ENCODE measurements at places on chromosomes 12 and 14.
A peak's percentile ranks its signal among the peaks of the same experiment; 100 is the strongest.

- no peak for DNase-seq
Measured at GRCh38 chr12:112466011-112466422, 47.3 kb downstream of the PTPN11 start.

DNA sequence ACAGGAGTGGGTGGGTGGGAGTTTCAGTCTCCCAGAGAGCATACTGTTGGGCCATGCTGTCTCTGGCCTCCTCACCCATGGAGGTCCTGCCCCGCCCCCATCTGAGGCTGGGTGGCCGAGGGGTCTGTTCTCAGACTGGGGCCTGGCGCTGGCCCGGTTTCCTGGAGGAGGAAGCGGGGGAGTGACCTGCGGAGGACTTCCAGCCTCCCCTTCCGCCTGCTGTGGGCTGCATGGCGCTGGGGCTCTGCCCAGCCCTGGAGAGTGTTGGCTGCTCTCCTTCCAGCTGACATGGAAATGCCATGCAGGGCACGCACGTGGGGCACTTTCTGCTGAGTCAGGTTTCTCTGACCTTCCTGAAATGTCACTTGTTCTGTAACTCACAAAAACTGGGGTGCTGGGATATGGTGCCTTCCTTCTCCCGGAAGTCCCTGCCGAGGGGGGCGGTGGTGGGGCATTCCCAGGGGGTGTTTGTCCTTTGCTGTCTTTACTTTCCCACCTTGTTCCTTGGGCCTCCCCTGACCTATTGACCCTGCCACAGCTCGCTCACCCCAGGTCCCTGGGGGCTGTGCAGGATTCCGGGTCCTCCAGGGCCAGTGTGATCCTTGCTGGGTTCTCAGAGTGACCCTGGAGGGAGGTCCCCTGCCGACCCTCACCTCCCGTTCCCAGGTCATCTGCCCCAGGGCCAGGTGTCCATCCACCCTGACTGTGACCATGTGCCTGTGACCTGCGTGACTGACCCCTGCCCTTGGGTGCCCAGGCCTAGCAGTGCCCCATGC lies 23.6 kb downstream of the PACS2 start:
- DNase-seq, result no peak

DNA sequence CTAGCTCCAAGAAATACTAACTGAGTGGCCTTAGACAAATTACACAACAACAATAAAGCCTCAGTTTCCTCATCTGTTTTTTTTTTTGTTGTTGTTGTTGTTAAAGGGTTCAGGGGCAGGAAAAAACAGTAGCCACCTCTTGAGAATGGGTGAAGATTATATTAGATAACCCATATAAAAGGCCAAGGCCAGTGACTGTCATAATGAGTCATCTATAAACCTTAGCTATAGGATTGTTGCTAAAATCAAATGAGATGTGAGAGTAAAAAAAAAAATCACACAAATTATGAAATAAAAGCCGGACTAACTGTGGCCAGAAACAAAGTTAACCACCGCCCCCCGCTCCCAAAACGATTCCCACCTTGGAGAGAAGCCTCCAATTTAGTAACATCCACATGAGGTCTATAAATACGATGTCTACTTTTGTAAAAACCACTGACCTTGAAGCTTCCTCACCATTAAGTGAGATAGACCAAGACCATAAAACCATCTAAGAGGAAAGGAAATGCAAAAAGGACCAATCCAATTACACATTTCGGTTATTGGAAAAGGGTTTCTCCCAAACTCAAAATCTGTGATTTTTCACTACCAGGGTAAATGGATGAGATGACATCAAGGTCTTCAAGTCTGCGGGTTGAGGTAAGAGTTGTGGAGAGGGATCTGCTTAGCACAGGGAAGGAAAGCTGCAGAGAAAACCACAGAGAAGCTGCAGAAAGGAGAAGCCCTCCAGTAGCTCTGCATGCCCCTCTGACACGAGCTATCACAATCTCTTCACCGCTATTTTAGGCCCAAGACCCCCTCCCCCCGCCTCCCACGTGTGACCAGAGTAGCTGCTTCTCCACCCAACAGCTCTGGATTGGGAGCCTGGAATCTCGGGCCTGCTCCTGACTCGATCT lies 1.0 kb downstream of the NAA25 start:
- DNase-seq, result no peak

- no peak for DNase-seq
Measured at GRCh38 chr12:50828886-50829285, 13.8 kb upstream of the TMPRSS12 start.

GRCh38 chr14:102629808-102630350 lies 37.4 kb downstream of the RCOR1 start:
- DNase-seq, result no peak

DNA sequence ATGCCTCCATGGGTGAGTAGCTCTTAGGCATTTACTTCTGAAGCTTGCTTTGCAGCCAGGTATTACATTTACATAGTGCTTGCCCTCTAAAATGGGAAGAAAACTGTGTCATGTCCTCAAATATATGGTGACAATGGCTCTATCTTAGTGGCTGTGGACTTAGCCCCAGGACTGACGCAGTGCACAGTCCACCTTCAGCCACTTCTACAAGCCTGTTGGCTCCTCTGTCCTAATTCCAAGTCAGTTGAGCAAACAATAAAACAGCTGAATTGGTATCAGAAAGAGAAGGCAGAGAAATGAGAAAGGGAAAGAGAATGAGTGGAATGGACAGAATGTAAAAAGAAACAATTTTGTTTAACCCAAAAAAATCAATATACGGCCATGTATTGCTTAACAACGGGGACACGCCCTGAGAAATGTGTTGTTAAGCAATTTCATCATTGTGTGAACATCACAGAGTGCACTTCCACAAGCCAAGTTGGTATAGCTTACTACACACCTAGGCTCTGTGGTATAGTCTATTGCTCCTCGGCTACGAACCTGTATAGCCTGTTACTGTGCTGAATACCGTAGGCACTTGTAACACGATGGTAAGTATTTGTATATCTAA lies 93.5 kb downstream of the GRIN2B start:
- no peak for DNase-seq

DNA sequence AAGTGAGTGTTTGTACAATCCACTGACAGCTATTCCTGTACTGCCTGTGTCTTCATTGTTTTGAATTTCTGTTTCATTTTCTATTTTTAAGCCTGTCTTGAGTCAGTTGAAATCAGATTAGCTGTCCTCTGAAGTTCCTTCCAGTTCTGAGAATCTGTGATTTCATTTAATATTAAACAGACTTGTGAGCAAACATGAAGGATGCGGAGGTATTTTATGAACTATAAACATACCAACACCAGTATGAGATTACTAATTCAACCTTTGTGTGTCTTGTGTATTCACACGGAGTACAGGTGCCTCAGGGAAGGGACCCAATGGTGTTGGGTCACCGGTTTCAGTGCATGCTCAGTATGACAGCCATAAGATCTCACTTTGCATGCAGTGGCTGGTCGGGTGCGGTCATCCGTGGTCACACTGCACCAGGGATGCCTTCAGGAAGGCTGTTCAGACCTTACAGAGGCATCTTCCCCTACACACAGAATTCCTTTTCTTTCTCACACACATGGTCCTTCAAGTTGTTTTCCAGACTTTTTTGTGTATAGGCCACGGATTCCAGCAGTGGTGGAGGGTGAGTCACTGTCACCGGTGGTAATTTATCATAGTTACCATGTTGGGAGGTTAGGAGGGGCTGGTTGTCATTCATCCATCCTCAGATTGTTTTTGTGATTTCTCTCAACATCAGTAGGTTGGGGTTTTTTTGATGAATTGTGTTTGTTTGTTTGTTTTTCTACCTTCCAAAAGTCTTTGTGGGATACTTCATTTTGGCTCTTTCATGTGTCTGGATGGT lies 103.0 kb upstream of the SFSWAP start:
- DNase-seq, result no peak

DNA sequence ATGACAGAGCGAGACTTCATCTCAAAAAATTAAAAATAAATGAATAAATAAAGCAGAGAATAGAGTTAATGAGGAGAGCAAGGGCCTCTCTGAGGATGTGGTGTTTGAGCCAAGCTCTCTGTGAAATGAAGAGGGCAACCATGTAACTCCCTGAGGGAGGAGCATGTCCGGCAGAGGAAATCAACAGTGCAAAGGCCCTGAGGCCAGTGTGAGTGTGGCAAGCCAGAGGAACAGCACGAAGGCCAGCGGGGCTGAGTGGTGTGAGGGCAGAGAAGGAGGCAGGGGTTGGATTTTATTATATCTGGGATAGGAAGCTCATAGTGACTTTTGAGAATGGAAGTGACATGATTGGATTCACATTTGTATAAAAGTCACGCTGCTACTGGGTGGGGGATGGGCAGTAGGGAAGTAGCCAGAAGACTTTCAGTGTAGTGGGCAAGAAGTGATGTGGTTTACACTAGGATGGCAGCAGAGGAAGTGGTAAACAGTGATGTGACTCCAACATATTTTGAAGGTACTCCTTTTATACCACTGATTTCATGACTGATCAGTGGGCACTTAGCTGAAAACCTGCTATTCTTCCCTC lies 10.3 kb upstream of the LRP1-AS start:
- DNase-seq, result no peak

GRCh38 chr14:100523843-100524169 lies 63.4 kb downstream of the BEGAIN start:
- DNase-seq, result no peak

GRCh38 chr12:105466901-105467598 lies 136.6 kb downstream of the C12orf75 start:
- no peak for DNase-seq

- DNase-seq, result no peak
Measured at GRCh38 chr14:100762089-100762515, 35.4 kb downstream of the DLK1 start.

DNA sequence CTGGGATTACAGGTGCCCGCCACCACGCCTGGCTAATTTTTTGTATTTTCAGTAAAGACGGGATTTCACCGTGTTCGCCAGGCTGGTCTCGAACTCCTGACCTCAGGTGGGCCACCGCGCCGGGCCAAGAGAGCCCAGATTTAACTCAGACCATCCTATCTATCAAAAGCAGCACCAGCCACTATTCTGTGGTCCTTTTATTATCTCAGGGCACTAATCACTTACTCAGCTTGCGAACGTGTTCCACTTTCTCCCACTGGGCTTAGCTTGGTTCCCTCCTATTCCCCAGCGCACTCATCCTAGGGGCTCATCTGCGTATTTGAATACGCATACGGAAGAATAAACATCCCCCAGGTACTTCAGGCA lies 16.2 kb upstream of the AACS start:
- no peak for DNase-seq

DNA sequence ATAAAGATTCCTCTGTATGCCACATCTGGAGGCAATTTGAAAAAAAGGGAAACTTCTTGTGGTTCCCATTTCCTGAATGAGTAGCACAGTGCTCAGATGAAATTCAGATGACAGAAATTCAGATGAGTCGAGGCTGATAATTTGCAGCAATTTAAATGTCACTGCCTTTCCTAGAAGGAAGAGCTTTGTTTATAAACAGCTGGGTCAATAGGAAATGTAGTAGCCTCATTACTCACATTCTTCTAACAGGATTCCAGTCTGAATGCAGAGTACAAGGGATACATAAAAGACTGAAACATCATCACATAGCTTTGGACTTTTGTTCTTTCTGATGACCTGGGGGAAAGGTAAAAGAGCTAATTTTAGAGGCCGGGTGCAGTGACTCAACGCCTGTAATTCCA lies 11.3 kb upstream of the DACT1 start:
- DNase-seq, result no peak

DNA sequence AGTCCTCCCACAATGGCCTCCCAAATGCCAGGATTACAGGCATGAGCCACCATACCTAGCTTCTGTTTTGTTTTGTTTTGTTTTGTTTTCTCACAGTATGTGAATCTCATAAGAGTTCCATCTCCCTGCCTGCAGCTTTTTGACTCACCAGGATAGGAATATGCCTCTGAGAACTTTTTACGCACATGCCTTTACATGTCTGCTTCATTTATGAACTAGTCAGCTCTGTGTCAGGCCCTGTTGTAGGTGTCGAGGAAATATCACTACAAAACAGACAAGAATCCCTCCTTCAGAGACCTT lies 89.0 kb downstream of the BORCS5 start:
- no peak for DNase-seq

GRCh38 chr12:109435428-109436187 lies 41.5 kb downstream of the KCTD10 start:
- DNase-seq, result no peak

DNA sequence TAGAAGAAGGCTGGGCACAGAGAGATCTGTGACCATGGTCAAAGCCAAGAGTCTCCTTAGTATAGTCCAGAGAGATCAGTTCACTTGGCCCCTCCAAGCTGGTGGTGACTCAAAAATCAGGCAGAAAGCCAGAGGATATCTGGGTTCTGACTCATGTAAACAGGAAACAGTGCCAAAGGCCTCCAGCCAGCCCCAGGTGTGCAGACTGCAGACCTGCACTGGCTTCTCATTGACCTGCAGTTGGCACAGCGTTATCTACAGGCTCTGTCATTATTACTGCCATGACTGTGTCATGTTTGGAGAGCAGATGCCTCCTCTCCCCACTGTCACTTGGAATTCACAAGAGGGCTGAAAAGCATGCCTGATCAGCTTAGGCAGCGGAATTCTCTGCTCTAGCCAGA lies 295.7 kb upstream of the PRKD1 start:
- DNase-seq, result peak; percentile 70

GRCh38 chr14:81162941-81163340 lies 57.8 kb downstream of the GTF2A1 start:
- DNase-seq, result no peak

GRCh38 chr14:105987563-105987962 lies 461.2 kb downstream of the TMEM121 start:
- DNase-seq, result no peak

- no peak for DNase-seq
Measured at GRCh38 chr12:22982635-22983034, 357.7 kb downstream of the ETNK1 start.

- no peak for DNase-seq
Measured at GRCh38 chr14:22769369-22769768, 2.9 kb downstream of the OXA1L start.

DNA sequence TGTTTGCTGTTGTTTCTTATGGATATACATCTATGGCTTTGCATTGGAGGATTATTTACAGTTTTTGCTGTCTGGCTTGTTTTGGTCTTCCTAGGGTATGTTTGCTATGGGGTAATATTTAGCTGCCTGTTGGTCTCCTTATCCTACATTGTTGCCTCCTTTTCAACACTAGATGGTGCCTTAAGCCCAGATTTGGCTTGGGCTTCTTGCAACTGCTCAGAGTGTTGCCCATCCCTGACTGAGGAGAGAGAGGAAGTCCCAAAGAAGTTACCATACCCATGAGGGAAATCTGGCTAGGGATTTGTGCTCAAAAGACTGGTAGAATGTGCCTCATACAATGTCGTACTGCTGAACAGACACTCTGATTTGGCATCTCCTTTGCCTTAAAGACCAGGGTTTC lies 94.6 kb upstream of the MUCL1 start:
- no peak for DNase-seq

- DNase-seq, result no peak
Measured at GRCh38 chr12:120798696-120799095, 73.1 kb downstream of the ACADS start.

GRCh38 chr12:130337488-130338303 lies at the start of gene PIWIL1:
TSS of gene PIWIL1 (plus strand) at chr12:130337887. CDS start at chr12:130342592, 4,705 bp downstream.
- no peak for DNase-seq

- DNase-seq, result no peak
Measured at GRCh38 chr12:131785763-131786330, 42.3 kb upstream of the MMP17 start.

All from T1000 (cell line).